ENCODE measurements at places on chromosomes 2 and 18. TPM values are rescaled to one million over a fixed set of nuclear protein-coding genes. Genes with fewer than 3 reads are reported as not detected.

- no peak for DNase-seq
These were observed 141.9 kb upstream of the RBMS1 start for GRCh38 chr2:160635488-160635887.

ALKAL2 gene
- not detected for total RNA-seq

PARD6G gene
- total RNA-seq: 5.4 TPM

CRYBA2 gene
- total RNA-seq: 6.4 TPM

DNA sequence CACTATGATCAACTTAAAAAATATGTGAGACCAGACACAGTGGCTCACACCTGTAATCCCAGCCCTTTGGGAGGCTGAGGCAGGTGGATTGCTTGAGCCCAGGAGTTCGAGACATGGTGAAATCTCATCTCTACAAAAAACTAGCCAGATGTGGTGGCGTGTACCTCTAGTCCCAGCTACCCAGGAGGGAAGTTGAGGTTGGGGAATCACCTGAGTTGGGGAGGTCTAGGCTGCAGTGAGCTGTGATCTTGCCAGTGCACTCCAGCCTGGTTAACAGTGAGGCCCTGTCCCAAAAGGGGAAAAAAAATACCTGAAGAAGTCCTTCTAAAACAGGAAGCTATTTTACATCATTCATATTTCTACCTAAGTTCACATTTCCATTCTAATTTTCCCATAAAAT is 144.0 kb downstream of the EML6 start:
- DNase-seq: no peak

DNA sequence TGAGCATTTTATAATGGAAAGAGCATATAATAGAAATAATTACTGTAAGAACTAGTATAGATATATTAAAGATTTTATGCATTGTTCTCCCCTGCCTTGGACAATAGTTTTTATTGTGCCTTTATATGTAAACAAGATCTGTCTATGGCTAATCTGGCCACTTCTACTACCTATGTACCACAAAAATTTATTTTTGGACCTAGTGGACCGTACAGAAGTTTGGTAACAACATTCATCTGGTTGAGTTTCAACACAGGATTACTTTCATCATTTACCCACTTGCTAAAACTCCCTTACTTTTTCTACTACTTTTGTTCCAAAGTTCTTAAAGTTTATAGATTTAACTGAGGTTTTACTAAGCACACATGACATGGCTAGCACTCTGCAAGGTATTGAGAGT is 13.2 kb upstream of the MYOM1 start:
- DNase-seq: no peak

DNA sequence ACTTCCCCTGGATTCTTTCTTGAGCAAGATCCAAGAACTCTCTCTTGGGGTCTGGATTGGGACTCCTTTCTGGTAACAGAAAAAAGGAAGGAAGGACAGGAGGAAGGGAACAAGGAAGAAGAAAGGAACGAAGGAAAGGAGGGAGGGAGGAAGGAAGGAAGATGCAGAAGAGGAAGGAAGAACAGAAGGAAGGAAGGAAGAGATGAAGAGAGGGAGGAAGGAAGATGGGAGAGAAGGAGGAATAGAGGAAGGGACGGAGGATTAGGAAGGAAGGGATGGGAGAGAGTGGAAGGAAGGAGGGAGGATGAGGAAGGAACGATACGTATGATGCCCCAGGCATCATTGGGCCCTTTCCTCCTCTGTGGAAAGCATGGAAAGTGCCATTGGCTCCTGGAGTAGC is 58.6 kb downstream of the CYP26B1 start:
- no peak for DNase-seq

DNA sequence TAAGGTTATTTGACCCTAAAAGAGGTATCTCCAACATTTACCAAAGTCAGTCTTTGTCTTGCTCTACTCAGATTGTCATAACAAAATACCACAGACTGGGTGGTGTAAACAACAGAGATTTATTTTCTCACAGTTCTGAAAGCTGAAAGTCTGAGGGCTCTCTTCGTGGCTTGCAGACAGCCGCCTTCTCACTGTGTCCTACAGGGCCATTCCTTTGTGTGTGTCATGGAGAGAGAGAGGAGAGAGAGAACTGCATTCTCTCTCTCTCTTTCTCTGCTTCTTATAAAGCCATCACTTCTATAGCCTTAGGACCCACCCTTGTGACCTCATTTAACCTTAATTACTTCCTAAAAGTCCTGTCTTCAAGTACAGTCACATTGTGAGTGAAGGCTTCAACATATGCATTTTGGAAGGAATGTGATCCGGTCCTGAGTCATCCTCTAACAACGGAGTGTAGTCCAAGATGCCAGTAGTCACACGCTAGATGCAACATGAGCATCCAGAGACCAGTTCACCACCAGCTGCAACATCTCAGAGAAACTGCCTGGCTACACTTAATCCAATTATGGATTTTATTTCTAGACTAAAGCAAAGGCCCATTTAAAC is 130.2 kb downstream of the CD226 start:
- DNase-seq: peak; percentile 66

SLC5A7 gene
- 0.06 TPM for total RNA-seq

RIF1 gene
- total RNA-seq: 33.6 TPM

COL6A3 gene
- total RNA-seq: 53.4 TPM
